ENCODE measurements at places on chromosomes 6 and 20. TPM values are rescaled to one million over a fixed set of nuclear protein-coding genes. Genes with fewer than 3 reads are reported as not detected.

- no peak for DNase-seq
Measured at GRCh38 chr20:18397030-18397429, 69.8 kb downstream of the DZANK1 start.

GRCh38 chr6:40295251-40295950, 291.8 kb downstream of the LRFN2 start:
- no peak for DNase-seq

DNA sequence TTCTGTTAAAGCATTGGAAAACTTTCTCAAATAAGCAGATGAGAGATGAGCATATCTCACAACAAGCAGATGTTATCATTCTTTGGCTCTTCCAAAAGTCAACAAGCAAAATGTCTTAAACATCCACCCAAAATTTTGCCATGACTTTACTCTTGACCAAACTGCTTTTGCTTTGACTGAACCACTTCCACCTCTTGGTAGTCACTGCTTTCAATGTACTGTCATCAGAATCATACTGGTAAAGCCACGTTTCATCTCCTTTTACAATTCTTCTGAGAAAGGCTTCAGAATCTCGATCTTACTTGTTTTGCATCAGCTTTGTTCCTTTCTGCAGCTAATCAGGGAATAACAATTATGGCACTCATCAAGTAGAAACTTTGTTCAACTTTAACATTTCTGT, 498.5 kb upstream of the GJE1 start:
- DNase-seq: no peak

DNA sequence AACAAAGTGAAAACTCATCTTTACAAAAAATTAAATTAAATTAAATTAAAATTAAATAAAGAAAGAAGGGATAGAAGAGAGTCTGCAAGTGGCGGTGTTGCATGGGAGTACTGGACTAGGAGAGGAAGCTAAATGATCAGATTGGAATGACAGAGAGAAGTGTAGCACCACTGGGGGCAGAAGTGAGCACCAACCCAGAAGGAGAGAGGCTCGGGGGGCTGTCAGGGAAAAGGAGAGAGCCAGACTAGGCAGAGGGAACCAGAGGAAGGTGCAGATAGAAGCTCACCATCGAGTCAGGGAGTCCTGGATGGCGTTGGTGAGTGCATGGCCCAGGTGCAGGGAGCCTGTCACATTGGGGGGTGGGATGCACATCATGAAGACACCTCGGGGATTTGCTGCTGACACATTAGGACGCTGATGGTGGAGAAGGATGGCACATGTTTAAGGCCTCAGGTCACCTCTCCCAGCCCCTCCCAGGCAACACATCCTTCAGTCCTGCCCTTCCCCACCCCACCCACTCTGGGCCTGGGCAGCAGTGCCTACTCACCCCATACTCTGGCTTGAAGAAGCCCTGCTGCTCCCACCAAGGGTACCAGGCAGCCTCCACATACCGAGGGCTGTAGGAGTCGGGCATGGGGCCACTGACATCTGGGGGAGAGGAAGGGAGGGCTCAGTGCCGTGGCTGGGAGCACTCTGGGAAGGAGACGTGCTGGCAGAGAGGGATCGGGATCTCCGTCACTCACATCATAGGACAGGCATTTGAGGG, 4.0 kb downstream of the VARS1 start:
- peak; percentile 23 for DNase-seq

- no peak for DNase-seq
Measured at GRCh38 chr6:40394381-40394780, 192.8 kb downstream of the LRFN2 start.

DNA sequence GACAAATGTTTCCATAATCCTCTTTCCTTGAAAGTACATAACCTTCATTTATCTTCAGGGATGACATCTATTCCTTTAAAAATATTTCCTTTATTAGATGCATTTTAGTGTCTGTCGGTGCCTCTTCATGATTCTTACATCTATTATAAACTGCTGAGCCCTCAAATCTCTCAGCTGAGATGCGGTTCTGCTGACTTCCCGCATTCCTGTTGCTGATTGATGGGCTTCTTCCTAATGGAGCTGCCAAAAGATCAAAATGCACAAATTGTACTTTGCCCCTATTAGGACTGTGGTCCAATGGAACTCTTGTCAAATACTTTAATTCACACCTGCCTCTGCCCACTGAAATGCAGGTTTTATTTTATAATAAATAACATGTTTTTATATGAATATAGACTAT, 78.7 kb upstream of the SAMD5 start:
- no peak for DNase-seq

DNA sequence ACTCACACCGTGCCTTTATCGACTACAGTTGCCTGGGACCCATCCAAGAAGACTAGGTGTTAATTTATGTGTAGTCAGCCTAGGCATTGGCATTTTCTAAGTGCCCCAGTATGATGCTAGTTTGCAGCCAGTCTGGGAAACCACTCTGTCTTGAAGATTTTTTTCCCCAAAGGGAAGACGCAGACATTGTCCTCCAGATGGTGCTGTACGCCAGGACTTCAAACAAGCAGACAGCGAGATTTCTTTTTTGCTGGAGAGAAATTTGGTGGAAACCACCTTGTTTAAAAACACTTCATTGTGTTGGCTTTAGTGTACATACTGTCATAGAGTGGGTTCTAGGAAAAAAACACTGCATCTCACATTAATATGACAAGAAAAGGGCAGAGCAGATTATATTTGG, 30.0 kb downstream of the ALDH5A1 start:
- peak; percentile 57 for DNase-seq

GRCh38 chr20:12014276-12014675, 96.6 kb downstream of the BTBD3 start:
- no peak for DNase-seq

GRCh38 chr20:58892141-58892931, 39.8 kb downstream of the GNAS start:
- peak; percentile 43 for DNase-seq

- DNase-seq: no peak
Measured at GRCh38 chr20:58765780-58766179, 73.2 kb downstream of the NPEPL1 start.

GRCh38 chr6:10542213-10542612, 21.1 kb downstream of the GCNT2 start:
- DNase-seq: no peak

DNA sequence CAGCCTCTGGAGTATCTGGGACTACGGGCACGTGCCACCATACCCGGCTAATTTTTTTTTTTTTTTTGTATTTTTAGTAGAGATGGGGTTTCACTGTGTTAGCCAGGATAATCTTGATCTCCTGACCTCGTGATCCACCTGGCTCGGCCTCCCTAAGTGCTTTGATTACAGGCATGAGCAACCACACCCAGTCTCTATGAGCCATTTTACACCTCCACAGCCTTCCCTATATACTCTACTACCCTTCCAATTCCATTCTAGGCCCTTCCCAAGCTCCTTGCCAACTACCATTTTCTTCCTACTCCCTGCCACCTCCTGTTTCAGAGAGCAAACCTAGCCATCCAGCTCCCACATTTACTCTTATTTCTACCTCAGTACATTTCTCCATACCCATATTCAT, 7.7 kb upstream of the HLA-DMA start:
- DNase-seq: no peak

- DNase-seq: no peak
Measured at GRCh38 chr6:44739181-44739580, 351.7 kb downstream of the CDC5L start.

Gene MOXD1
- 74.8 TPM for total RNA-seq

Gene ANGPT4
- not detected for total RNA-seq

Gene MAD2L1BP
- 27.3 TPM for total RNA-seq

Measured in HFFc6 (cell line).